A549 treated with RU486 at 1 μM for 4 hours (cell line): ENCODE measurements at places on chromosomes 2 and 18. TPM values are rescaled to one million over a fixed set of nuclear protein-coding genes. Genes with fewer than 3 reads are reported as not detected.

Gene AGXT
- total RNA-seq: not detected in 5 replicates

Gene C2orf78
- total RNA-seq: not detected in 5 replicates

Gene LRP1B
- total RNA-seq: 0.01 TPM in 1 of 5 replicates, not detected in the others

Gene MC5R
- 0.07 TPM in 1 of 5 replicates, not detected in the others for total RNA-seq

Gene CABLES1
- 12.2 to 14.0 TPM (median 13.3 TPM) in 5 replicates for total RNA-seq

Gene PROKR1
- not detected in 5 replicates for total RNA-seq

Gene SPTBN1
- 125 to 160 TPM (median 156 TPM) in 5 replicates for total RNA-seq

Gene DLGAP1
- 0.03 to 0.10 TPM in 2 of 5 replicates, not detected in the others for total RNA-seq
